ENCODE measurements at places on chromosomes 12 and 14.
A peak's percentile ranks its signal among the peaks of the same experiment; 100 is the strongest.

GRCh38 chr12:69330475-69331473, 17.4 kb upstream of the LYZ start:
- no peak for DNase-seq

- DNase-seq, result peak; percentile 68
Observed at GRCh38 chr12:41120211-41120610, 67.9 kb upstream of the PDZRN4 start.

- no peak for DNase-seq
Observed at GRCh38 chr12:93440043-93440835, 1.5 kb downstream of the UBE2N start.

- DNase-seq, result no peak
Observed at GRCh38 chr12:57874166-57875108, 27.9 kb upstream of the CTDSP2 start.

DNA sequence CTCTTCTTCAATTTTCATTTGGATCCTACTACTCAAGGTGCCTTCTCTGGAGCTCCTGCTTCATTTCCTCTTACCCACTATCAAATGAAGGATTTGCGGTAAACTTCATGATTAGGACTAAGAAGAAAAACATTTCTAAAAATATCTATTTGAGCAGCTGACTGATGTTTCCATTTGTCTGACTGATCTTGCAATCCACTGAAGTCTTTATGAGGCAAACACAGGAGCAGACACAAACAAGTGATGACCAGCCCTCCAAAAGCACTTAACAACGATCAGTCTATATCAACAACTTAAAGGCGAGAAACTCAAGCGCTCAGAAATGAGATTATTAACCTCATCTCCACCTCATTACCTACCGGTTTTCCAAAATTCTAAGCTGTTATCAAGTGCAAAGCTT, 26.2 kb downstream of the OSBPL8 start:
- no peak for DNase-seq

- DNase-seq, result no peak
Observed at GRCh38 chr14:95045836-95046430, 111.4 kb downstream of the DICER1 start.

GRCh38 chr12:113861708-113862312, 104.3 kb downstream of the RBM19 start:
- no peak for DNase-seq

Data from NCI-H2029 (cell line).